ENCODE measurements at places on chromosomes 16 and 17.

DNA sequence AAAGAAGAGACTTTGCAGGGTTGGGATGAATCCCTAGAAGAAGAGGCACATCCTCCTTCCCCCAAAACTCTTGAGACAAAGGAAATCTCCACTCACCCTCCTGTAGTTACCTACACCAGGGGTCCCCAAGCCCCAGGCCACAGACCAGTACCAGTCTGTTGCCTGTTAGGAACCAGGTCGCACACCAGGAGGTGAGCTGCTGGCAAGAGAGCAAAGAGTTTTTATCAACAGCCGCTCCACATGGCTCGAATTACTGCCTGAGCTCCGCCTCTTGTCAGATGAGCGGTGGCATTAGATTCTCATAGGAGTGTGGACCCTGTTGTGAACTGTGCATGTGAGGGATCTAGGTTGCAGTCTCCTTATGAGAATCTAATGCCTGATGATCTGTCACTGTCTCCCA, 98.9 kb downstream of the CCT6B start:
- DNase-seq = no peak

- no peak for DNase-seq
Observed at GRCh38 chr16:75482434-75483205, 12.6 kb downstream of the CHST6 start.

- DNase-seq = no peak
Observed at GRCh38 chr16:75196836-75197235, 10.1 kb downstream of the CTRB2 start.

- DNase-seq = no peak
Observed at GRCh38 chr16:6345090-6345489, 987.6 kb upstream of the RBFOX1 start.

- no peak for DNase-seq
Observed at GRCh38 chr16:87854053-87854906, 15.0 kb downstream of the SLC7A5 start.

- DNase-seq = no peak
Observed at GRCh38 chr17:79303641-79304205, 229.1 kb downstream of the ENGASE start.

GRCh38 chr16:86477642-86478041, 32.7 kb upstream of the FOXF1 start:
- DNase-seq = no peak

GRCh38 chr16:78659668-78660217, 560.3 kb downstream of the WWOX start:
- DNase-seq = no peak

DNA sequence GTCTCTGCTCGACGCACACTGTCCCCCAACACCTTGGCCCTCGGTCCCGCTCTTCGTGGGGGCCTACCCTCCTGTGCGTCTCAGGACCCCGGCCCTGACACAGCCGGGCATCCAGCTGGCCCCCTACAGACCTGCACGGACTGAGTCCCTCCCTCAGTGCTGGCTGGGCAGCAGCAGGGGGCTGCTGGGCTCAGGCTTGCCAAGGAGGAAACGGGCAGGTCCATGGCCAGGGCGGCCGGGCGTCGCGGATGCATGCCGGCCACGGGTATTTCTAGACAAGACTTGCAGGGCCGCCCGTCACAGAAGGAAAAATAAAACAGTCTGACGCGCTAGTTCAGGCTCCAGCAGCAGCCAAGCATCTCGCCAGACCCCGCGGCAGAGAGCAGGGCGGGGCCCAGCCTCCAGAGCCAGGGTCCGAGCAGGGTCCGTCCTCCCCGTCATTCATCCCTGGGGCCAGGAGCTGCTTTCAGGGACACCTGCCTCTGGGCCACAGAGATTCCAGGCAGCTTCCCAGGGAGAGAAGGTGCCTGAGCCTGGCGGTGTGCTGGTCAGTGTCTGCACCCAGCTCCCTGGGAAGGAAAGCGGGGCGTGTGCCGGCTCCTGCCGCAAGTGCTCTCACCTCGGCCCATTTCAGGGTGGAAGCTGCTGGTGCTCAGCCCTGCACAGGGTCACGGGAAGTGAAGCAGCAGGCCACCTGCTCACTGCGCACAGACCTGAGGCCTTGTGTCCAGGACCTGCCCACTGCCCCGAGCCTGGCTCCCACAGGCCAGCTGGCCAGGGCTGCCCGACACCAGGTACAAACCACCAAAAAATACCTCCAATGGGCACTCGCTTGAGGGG, 7.2 kb upstream of the PVALEF start:
- no peak for DNase-seq

GRCh38 chr17:4565209-4566141, 5.1 kb upstream of the GGT6 start:
- peak; percentile 65 for DNase-seq

GRCh38 chr16:23509782-23510163, 521 bp downstream of the GGA2 start:
- peak; percentile 11 for DNase-seq

Data from brain microvascular endothelial cell (primary cell).